ENCODE measurements at places on chromosomes 7 and 10.

DNA sequence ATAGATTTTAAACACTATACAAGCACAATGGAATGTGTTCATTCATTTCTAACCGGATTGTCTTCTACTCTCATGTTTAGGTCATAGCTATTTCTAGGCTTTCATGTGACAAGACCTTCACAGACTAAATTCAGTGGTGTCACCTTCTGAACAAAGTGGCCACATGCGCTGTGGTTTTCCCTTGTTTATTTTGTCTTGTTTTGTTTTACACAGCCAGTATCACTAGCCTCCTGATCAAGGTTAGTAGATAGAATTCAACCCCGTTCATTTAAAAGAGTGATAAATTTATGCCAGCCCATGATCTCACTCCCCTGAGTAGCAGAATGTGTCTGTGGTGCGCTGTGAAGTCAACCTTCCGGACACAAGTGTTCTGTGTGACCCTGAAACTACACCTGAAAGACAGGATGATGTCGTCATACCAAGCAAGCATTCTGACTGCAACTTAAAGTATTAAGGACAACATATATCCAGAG lies 209.1 kb downstream of the CREB5 start:
- no peak for DNase-seq

DNA sequence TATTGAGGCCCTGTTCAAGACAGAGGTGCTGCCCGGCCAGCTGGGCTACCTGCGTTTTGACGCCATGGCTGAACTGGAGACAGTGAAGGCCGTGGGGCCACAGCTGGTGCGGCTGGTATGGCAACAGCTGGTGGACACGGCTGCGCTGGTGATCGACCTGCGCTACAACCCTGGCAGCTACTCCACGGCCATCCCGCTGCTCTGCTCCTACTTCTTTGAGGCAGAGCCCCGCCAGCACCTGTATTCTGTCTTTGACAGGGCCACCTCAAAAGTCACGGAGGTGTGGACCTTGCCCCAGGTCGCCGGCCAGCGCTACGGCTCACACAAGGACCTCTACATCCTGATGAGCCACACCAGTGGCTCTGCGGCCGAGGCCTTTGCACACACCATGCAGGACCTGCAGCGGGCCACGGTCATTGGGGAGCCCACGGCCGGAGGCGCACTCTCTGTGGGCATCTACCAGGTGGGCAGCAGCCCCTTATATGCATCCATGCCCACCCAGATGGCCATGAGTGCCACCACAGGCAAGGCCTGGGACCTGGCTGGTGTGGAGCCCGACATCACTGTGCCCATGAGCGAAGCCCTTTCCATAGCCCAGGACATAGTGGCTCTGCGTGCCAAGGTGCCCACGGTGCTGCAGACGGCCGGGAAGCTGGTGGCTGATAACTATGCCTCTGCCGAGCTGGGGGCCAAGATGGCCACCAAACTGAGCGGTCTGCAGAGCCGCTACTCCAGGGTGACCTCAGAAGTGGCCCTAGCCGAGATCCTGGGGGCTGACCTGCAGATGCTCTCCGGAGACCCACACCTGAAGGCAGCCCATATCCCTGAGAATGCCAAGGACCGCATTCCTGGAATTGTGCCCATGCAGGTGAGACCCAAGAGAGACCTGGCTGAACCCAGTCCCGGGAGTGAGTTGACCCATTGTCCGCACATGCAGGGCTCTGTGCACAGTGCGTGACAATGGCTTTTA lies 2.8 kb downstream of the RBP3 start:
- DNase-seq, result no peak

DNA sequence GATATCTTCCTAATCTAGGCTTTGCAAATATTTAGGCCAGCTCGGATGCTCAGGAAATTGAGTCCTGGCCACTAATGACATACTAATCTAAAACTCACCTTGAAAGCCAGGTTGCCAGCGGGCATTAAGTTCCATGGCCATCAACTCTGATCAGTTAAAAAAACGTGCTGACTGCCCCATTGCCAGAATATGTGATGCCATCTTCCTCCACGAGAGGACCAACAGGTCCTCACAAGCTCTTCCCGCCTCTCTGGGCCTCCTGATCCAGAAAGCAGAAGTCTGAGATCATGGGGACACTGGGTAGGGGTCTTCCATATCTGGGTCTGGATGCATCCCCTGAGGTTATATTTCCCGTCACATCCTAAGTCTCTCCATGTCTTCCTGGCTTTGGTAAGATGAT lies 311.3 kb downstream of the TCERG1L start:
- no peak for DNase-seq

- no peak for DNase-seq
Observed at GRCh38 chr7:138304071-138304320, 156.1 kb upstream of the TRIM24 start.

DNA sequence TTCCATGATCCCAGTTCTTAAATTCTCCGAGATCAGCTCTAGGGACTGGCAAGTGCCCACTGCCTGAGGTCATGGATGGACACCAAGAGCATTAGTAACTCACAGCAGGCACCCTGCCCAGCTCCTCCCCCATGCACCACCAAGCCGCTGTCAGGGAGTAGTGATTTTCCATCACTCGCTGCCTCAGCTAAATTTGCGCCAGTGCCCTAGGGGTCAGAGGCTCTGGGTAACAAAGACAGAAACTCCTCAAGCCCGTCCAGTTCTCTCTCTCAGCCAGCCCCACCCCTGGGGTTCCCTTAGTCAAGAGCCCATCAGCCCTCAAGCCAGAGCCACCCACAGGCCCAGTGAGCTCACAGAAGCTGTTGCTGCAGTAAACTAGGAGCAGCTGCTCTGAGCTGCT lies 30.0 kb downstream of the PAX2 start:
- peak; percentile 42 for DNase-seq

DNA sequence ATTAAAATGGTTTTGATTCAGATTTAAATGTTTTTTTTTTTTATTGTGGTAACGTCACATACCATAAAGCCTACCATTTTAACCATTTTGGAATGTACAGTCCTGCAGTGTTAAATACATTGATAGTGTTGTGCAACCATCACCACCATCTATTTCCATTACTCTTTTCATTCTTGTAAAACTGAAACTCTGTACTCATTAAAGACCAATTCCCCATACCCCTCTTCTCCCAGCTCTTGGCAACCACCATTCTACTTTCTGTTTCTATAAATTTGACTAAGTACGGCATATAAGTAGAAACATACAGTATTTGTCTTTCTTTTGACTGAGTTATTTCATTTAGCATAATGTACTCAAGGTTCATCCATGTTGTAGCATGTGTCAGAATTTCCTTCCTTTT lies 96.2 kb downstream of the EXOC4 start:
- no peak for DNase-seq

DNA sequence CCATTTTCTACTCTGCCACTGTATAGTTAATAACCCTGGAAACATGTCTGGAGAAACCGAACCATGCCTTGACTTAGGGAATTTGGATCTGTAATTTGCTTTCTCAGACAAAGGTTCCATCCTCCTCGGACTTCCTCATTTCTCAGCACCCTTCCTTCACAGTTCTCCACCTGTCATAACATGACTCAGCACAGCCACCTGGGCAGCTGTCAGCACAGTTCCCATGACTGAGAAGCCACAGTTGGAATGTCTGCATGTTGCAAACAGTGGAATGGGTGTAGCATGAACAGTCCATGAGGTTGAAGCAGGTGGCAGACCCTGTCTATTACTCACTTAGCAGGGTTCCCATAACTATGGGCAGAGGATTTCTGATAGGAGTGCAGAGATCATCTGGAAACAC lies 634 bp upstream of the OR9A4 start:
- DNase-seq, result no peak

DNA sequence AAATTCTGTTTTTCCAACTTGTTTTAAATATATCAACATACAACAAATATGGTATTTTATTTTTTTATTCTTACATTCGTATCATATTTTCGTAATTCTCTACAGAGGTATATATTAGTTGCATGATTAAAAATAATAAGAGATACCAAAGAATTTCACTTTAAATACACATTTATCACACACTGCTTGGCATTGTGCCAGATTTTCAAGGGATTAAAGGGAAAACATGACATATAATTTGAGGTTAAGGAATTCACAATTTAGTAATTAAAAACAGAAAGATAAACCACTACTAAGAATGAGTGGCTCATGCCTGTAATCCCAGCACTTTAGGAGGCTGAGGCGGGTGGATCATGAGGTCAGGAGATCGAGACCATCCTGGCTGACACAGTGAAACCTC lies 484.7 kb upstream of the SORCS1 start:
- DNase-seq, result no peak

DNA sequence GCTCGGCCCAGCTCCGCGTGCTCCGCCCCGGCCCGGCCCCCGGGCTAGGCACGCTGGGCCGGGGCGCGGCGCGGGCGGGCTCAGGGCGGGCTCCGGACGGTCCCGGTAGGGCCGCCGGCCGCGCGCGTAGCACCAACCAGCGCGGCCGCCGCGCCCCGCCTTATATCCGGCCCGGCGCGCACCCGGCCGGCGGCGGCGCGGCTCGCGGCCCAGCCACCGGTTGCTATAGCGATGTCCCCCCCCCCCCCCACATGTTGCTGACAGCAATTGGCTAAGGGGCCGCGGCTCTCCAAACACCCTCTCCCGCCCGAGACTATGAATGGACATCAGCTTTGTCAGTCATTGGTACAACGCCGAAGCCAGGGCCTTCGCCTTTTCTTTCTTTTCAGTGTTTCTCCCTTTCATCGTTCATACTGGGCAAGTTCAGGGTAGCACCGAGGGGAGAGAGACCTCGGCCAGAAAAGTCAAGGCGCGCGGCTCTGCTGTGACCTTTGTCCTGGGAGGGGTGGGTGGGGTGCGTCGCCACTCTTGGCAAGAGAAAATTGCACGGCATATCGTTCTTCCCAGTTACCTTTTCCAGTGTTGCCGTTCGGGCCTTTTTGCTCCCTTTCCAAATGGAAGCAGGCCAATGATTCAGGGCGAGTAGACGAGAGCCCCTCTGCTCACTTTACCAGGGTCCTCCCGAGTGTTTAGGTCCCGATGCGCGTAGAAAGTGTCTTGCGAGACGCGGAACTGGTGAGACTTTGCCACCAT lies 354.2 kb downstream of the DNAJB6 start:
- no peak for DNase-seq

GRCh38 chr10:79375321-79376077 lies 28.2 kb downstream of the PPIF start:
- DNase-seq, result no peak

DNA sequence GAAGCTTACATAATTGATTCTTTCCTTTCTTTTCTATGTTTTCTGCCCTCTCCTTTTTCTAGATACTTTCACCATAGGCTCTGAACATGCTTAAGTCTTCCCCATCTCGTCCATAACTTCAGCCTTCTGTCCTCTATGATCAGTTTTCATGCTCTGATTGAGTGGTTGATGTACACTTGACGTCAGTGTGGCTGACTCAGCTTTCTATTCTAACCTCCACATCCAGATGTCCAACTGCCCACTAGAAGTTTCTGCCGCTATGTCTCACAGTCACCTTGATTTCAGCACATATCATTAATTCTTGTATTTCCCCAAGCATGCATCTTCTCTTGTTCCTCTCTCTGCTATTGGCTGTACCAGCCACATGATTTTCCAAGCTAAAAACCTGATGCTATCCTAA lies 15.0 kb downstream of the CDK14 start:
- no peak for DNase-seq

DNA sequence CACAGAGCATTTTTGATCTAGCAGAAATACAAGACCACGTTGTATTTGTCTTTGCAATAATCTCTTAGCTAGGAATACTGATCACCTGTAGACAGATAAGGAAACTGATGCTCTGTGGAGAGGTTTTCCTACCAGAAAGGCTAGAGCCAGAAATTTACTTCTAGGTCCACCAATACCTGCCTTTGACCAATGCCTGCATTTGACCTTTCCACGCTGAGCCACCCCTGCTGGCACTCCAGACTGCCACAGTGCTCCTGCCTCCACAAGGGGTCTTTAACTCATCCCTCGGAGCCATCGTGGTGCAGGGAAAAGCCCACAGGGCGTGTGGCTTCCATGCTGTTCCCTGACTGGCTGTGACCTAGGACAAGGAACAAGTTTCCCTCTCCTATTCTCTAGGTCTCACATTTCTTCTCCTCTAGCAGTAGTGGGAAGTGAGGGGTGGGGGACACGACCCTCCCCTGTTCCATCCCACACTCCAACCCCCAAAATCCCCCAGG lies 1.5 kb upstream of the ELN start:
- DNase-seq, result no peak

DNA sequence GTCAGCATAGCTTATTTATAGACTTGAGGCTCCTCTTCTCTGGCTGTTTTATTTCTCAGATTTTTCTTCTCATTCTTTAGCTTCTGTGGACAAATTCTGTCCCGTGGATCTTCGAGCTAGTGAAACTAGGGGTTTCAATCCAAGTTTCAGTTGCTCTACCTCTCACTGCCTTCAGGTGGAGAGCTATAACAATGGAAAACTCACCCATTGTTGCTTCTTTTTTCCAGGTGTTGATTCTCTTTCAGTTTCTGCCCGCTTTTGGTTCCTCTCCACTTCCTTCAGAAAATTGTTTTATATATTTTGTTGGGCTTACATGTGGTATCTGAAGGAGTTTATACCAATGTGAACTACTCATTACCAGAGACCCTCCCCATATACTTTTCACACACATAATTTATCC lies 266.1 kb downstream of the TCF7L2 start:
- DNase-seq, result no peak

DNA sequence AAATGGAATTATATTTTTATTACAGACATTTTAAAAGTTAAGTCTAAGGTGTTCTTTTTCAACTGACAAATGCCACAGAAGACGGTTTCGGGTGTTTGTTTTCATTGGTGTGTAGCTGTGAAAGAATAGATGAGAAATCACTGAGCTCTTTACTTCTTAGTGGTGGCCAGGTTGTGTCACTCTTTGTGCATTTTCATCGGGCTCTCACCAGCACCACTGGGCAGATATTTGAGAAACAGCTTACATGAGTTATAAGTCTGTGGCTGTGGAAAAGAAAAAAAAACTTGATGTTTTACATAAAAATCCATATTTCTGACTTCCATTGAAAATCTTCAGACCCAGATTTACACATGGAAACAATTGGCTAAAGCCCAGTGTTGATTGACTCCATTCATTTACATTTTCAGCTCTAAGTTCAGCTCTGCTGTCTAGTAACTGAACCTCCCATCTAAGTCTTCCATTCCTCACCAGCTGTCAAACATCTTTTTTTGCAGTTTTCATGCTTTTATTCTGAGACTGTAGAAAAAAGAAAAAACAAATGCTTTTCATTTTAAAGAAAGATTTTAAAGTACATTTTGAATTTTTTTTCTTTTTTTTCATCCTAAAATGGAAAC lies 22.3 kb downstream of the CABCOCO1 start:
- DNase-seq, result no peak

DNA sequence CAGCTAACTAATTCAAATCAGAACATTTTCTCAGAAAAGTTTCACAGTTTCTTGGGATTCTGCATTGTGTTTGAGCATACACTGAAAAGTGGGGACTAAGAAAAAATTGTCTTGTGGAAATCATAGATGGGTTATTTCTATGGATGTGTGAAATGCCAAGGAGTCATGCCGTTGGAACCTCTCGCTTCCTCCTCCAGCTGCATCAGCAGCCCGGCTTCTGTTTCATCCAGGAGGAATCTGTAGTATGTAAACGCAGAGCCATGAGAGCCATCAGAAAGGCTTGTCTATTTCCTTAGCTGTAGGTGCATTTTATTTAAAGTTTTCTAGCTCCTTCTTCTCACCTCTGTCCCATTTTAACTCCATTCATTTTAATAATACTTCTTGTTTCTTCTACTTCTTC lies 1144.1 kb downstream of the GATA3 start:
- no peak for DNase-seq

GRCh38 chr7:854118-854775 lies 22.0 kb downstream of the SUN1 start:
- DNase-seq, result no peak

GRCh38 chr10:102629661-102630614 lies 14.3 kb upstream of the TRIM8 start:
- DNase-seq, result no peak

- DNase-seq, result no peak
Observed at GRCh38 chr7:146661435-146661834, 544.8 kb downstream of the CNTNAP2 start.

Data from GOT3 (cell line).